ENCODE measurements at places on chromosomes 4 and X. TPM values are rescaled to one million over a fixed set of nuclear protein-coding genes. Genes with fewer than 3 reads are reported as not detected.

- no peak overlapping the region for H3K27ac ChIP-seq
- no peak for DNase-seq
- H3K4me1 ChIP-seq, result no peaks in the 10 kb centered on the region
- H3K4me3 ChIP-seq, result no peak overlapping the region
These were observed 1491.8 kb upstream of the IGFBP7 start for GRCh38 chr4:58602022-58602421.

DNA sequence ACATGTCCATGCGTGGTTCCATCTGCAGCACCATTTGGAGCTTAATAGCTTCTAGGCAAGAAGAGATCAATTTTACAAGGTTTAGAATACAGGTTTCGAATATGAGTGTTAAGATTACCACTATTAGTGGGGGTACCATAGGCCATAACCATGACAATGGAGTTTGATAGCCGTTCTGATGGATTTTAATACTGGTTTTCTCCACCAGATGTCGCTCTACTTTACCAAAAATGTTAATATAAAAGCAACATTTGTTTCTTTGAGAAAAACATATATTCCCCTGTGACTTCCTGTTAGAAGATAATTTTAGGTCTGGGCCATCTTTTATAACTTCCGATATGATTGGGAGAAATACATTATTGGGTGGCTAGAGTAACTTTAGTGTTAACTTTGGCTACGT is 499.7 kb upstream of the POU3F4 start:
- H3K27me3 ChIP-seq, result no peaks in the 10 kb centered on the region
- no peaks in the 10 kb centered on the region for H3K36me3 ChIP-seq
- H3K4me1 ChIP-seq, result no peaks in the 10 kb centered on the region
- no peak overlapping the region for H3K27ac ChIP-seq

DNA sequence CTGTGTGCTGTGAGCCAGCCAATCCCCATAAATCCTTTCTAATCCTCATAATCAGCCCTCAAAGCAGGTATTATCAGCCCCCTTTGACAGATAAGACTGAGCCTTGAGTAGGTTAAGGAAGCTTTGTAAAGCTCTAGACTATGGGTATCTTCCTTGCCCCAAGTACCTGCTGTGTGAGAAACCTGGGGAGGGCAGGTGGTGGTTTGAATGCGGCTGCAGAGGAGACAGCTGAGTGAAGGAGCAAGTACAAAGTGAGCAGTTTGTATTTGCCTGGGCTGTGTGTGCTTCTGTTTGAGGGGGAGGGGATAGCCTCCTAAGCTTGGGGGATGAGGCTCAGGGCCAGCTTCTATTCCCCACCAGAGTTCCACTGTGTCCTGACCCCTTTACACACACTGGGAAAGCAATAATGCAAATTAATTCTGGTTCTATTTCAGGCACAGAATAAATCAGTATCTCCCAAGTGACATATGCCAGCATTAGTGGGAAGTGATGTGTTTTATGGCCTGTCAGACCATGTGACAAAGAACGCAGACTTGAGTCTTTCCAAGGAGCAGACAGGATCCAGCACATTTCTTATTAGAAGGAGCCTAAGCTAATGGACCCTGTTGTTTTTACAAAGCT is 63.5 kb downstream of the EVC start:
- H3K27ac ChIP-seq, result no peak overlapping the region
- H3K27me3 ChIP-seq, result no peaks in the 10 kb centered on the region
- no peaks in the 10 kb centered on the region for H3K4me1 ChIP-seq
- no peak overlapping the region for H3K4me3 ChIP-seq

- no peaks in the 10 kb centered on the region for H3K36me3 ChIP-seq
- H3K27me3 ChIP-seq, result no peaks in the 10 kb centered on the region
- H3K4me3 ChIP-seq, result no peak overlapping the region
- H3K27ac ChIP-seq, result no peak overlapping the region
- H3K4me1 ChIP-seq, result no peaks in the 10 kb centered on the region
These were observed 225.3 kb downstream of the PPP3CA start for GRCh38 chr4:101122019-101122418.

The CENPVL2 gene
- total RNA-seq, result not detected

The VCX gene
- not detected for total RNA-seq

The PSAPL1 gene
- not detected for total RNA-seq

The THAP9 gene
- 0.92 TPM for total RNA-seq

The KLB gene
- total RNA-seq, result 16.8 TPM

The S100P gene
- 3.6 TPM for total RNA-seq

Data from right lobe of liver (tissue), 6 donors.